ENCODE measurements at places on chromosomes 1 and 21.

DNA sequence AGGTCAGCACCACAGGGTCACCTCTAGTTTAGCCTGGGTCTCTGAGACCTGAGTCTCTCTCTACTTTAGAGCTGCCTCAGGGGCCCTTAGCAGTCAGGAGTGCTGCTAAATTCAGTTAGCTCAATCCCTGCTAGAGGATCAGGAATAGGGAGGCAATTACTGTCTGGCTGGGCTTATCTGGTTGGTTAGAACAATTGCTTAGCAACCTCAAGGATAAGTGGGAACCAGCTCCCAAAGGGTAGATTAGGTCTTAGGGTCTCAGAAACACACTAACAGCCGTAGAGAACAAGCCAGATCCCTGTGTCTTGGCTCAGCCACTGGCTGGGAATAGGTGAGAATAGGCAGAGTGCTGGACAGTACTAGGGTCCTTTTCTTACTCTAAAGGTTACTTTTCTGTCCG is 7.7 kb downstream of the PM20D1 start:
- no peak for DNase-seq

GRCh38 chr21:38310646-38311485 is 54.1 kb downstream of the KCNJ15 start:
- DNase-seq, result no peak

DNA sequence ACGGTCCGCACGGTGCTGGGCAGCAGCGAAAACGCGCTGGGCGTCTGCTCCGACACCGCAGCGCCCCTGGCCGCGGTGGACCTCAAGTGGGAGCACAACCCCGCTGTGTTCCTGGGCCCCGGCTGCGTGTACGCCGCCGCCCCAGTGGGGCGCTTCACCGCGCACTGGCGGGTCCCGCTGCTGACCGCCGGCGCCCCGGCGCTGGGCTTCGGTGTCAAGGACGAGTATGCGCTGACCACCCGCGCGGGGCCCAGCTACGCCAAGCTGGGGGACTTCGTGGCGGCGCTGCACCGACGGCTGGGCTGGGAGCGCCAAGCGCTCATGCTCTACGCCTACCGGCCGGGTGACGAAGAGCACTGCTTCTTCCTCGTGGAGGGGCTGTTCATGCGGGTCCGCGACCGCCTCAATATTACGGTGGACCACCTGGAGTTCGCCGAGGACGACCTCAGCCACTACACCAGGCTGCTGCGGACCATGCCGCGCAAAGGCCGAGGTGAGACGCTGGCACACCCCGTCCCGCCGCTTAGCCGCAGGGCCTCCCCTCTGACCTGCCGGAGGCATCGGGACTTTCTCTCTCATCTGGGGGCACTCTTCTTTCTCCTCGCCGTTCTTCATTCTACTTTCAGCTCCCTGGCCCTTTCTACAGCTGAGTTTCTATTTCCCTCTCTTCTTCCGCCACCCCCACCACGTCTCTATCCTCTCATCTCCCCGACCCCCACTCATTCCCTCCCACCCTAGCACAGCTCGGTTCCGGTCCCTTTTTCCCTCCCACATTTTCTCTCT is 1.0 kb downstream of the NPR1 start:
- DNase-seq, result no peak

DNA sequence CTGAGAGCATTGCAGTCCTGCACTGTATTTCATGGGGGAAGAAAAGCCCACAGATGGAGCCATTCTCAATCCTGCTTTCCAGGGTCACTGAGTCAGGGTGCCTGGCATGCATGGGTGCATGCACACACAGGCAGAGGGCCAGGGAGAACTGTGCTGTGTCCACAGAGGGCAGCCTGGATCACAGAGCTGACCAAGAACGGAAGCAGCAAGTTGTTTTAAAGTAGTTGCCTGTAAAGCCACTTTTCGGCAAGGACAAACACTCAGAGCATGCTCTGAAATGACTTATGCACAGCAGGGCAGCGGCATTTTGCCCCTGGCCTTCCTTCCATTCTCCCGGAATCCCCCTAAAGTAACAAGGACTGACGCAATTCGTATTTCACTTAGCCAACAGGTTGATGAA is 3.6 kb downstream of the ERG start:
- DNase-seq, result no peak

- DNase-seq, result no peak
Measured at GRCh38 chr1:167648252-167648849, 18.3 kb downstream of the RCSD1 start.

DNA sequence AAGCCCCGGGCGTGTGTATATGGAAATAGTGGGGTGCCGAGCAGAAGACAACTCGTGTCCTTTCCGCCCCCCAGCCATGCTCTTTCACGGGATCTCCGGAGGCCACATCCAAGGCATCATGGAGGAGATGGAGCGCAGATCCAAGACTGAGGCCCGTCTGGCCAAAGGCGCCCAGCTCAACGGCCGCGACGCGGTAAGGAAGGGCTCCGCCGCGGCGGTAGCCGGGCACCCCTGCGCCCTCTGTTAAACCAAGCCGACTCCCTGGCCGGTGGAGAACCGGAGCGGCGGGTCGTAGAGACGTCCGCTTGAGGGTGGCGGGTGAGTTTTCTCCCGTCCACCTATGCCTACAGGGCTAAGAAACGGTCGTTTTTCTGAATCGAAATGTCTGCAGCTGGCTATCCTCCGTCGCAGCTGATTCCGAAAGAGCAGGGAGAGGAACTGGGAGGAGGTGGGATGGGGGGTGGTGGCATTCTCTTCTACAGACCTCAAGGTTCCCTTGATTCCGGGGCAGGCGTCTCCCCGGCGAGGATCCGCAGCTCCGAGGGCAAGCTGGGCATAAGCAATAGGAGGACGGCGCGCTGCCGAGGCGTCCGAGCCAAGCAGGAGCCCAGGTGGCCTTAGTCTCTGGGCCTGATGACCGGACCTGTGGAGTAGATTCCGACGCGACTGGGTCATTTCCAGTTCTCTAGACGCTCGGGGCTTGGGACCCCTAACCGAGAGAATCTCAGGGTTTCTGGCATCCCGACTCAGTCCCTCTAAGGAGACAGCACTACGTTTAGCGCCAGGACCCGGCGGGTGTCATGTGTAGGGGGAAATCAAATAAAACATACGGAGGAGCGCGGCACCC is 856 bp downstream of the LHX9 start:
- DNase-seq, result no peak

DNA sequence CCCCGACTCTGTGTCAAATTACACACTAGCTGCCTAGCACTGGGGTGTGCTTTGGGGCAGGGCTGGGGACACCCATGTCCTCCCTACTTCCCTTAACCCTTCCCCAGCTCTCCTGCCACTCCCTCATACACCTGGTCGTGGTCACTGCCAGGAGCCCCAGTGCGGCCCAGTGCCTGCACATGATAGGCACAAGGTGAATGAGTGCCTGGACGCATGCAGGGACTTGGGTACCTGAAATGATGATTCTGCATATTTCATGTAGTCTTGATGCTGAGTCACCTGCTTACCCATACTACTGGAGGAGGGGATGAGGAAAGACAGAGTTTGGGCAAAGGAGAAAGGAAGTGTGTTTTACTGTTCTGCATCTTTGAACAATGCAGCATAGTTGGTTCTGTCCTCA is 1.5 kb upstream of the VANGL2 start:
- no peak for DNase-seq

All from AG09319 (cell line).